ENCODE measurements at places on chromosomes 5 and 9. TPM values are rescaled to one million over a fixed set of nuclear protein-coding genes. Genes with fewer than 3 reads are reported as not detected.

Gene PMPCA
- 40.2 TPM for total RNA-seq

GRCh38 chr5:90301248-90301647 lies 108.3 kb downstream of the CETN3 start:
- DNase-seq, result no peak

Gene CXXC5
- total RNA-seq, result 36.1 TPM

DNA sequence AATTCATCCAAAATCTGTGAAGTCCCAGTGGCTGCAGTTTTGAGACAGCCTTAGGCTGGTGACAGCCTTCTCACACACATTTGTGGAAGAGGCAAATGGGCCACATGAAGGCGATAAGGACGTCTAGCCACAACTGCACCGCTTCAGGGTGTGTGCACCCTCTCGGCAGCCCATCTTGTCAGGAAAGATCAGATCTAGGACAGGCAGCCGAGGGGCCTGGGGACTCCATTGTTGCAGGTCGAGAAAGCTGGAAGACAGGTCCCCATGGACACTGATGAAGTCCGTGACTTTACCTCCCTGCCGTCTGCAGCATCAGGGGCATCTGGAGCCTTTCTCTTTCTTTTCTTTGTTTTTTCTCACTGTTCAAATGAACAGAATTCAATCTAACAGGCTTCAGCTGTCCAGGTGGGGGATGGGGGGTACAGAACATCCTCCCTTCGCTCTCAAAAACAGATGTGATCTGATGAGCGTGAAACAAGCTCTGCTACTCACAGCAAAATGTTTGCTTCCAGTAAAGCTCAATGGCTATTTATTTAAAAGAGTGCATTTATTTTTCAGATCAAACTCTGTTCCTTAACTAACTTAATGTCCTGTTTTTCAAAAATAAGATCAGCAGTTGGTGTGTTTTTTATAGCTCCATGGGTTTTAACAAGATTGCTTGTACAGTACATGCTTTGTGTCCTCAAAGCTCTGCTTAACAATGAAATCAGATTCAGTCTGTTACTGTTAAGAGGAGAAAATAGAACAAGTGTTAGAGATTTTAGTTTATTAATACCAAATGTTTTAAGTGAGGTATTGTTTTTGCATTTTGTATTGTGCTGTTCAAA lies 111.8 kb upstream of the OTULINL start:
- DNase-seq, result no peak

GRCh38 chr9:99626426-99626825 lies 195.3 kb upstream of the NR4A3 start:
- no peak for DNase-seq

GRCh38 chr9:76206821-76207220 lies 187.4 kb downstream of the RFK start:
- DNase-seq, result no peak

GRCh38 chr5:3024126-3024525 lies 272.6 kb upstream of the IRX2 start:
- no peak for DNase-seq

DNA sequence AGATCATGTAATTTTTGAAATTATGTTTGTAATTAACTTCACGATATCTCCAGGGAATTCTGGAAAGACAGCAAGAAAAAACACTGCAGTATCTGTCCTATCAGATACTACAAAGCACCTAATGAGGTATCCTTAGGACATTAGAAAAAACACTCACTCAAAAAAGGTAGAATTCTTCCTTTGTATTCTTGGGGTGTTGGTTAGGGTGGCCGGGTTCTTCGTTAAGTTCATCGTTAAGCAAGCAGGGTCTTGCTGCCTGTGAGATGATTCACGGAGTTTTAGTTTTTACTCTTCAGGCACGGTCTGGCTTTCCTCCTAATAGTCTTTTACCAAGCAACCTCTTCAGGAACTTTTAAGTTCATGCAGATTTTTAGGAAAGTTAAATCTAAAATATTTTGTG lies 91.4 kb upstream of the IRX4 start:
- no peak for DNase-seq

Gene IFNA2
- not detected for total RNA-seq
